ENCODE measurements at places on chromosomes 7 and 10.

GRCh38 chr7:37320848-37321468 lies 127.7 kb downstream of the ELMO1 start:
- no peak for DNase-seq

- no peak for DNase-seq
These were observed 116.0 kb downstream of the NEURL1 start for GRCh38 chr10:103609231-103610082.

DNA sequence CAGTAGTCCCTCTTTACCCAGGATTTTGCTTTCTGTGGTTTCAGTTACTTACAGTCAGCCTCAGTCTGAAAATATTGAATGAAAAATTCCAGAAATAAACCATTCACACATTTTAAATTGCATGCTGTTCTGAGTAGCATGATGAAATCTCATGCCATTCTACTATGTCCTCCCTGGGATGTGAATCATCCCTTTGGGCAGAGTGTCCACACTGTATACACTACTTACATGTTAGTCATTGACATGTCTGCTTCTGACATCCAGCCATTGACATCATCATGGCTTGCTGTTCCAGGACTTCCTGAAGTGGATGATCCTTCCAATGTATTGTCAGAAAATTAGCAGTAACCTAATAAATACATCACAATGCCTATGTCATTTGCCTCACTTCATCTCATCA lies 34.6 kb upstream of the MALRD1 start:
- DNase-seq = no peak

DNA sequence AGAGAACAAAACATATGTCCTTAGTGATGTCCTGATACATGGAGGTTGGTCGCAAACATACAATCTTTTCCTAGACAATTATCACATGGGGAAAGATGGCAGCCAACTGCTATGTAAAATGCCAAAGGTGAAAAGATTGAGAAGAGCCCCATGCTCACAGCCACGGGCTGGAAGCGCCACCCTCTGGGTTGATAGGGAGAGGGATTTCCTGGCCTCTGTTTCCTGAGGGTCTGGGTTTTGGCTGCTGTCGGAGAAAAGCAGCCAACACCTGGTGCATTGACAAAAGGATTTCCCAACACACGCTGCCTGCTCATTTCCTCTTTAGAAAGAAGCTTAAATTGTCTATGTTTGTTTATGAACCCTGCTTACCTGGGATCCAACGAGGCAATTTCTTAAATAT lies 43.8 kb downstream of the ITIH5 start:
- DNase-seq = no peak

DNA sequence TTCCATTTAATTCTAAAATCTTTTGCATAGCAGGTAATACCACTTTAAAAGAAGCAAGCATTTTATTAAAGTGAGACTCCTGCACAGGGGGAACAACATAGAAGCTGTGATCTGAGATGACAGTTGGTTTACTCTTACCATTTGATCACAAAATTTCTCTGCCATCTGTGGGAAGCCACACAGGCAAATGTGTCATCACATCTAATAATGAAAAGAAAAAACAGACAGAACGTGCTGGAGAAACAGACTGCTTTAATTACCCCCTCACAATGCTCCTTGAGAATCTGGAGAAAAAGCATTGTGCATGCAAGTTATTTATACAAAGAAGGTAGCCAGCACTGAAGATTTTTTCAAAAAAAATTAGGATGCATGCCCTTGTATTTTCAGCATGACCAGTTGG lies 165.2 kb upstream of the PTER start:
- DNase-seq = no peak

DNA sequence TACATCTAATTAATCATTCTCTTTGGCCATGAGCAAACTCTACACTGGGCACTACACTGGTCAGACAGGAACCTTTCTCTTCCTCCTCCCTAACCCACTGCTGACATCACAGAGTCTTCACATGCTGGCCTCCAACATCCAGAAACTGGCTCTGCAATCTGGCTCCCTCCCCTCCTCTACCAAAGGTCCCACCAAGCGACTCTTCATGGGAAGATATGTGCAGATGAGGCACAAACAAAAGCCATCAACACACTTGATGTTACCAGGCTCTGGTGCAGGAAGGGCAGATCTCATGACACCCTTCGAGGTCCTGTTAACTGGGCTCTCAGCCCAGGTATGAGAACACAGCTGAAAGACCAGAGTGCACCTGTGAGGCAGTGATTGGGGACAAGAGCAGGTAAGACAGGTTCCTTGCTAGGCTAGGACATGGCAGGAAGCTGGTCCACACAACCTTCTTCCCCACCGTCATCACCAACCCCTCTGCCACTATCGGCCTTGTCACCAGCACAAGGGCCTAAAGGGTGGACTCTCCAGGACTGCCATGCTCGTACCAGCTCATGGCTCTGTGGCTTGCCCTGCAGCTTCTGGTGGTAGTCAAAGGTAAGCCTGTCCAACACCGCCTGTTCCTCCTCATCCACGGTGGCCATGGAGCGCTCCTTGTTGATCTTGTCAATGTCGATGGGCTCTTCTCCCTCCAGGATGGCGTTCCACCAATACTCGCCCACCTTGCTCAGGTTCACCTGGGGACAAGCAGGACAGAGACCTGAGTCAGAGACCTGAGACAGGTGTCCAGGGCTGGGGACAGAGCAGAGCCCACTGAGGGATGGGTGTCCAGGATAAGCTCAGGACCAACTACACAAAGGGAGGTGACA lies 66.6 kb upstream of the CAMK2B start:
- DNase-seq = no peak

GRCh38 chr10:14949291-14949690 lies 4.6 kb downstream of the DCLRE1C start:
- DNase-seq = no peak

DNA sequence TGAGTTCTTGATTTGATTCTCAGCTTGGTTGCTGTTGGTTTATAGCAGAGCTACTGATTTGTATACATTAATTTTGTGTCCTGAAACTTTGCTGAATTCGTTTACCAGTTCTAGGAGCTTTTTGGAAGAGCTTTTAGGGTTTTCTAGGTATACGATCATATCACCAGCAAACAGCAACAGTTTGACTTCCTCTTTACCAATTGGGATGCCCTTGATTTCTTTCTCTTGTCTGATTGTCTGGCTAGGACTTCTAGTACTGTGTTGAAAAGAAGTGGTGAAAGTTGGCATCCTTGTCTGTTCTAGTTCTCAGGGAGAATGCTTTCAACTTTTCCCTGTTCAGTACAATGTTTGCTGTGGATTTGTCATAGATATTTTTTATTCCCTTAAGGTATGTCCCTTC lies 86.2 kb downstream of the PLXDC2 start:
- no peak for DNase-seq

DNA sequence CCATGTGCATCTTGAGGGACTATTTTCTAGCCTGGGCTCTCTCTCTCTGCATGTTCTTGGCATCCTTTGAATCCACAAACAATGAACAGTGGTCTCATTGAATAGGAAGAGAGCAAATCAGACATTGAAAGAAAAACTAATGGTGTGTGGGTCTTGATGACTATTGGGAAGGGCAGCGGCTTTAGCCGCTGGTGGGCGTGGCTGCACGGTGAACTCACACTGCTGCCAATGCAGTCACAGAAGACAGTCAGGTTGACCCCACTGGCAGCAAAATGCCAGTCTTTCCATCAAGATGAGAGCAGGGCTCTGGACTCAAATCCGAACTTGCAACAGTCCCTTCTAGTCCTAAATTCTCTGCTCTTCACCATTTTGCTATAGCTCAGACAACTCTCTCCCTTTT lies 91.0 kb downstream of the ADARB2 start:
- DNase-seq = no peak

GRCh38 chr7:16851829-16852228 lies 30.0 kb downstream of the AGR3 start:
- no peak for DNase-seq

GRCh38 chr10:52128056-52128683 lies 185.9 kb upstream of the DKK1 start:
- DNase-seq = no peak

DNA sequence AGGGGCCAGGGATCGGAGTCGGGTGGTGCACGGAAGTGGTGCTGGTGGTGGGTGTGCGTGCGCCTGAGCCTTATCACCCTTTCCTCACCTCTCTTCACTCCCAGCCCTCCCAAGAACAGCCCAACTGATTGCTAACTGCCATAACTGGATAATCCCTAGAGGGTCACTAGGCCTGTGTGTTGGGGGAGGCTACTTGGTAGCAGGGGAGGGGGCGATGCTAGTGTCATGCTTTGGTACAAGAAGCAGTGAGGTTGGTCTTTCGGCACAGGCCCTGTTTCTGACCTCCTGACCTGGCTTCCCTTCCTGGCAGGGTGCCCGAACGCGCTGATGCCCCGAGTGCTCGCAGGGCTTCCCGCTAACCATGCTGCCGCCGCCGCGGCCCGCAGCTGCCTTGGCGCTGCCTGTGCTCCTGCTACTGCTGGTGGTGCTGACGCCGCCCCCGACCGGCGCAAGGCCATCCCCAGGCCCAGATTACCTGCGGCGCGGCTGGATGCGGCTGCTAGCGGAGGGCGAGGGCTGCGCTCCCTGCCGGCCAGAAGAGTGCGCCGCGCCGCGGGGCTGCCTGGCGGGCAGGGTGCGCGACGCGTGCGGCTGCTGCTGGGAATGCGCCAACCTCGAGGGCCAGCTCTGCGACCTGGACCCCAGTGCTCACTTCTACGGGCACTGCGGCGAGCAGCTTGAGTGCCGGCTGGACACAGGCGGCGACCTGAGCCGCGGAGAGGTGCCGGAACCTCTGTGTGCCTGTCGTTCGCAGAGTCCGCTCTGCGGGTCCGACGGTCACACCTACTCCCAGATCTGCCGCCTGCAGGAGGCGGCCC lies 652 bp downstream of the KAZALD1 start:
- peak; percentile 67 for DNase-seq

DNA sequence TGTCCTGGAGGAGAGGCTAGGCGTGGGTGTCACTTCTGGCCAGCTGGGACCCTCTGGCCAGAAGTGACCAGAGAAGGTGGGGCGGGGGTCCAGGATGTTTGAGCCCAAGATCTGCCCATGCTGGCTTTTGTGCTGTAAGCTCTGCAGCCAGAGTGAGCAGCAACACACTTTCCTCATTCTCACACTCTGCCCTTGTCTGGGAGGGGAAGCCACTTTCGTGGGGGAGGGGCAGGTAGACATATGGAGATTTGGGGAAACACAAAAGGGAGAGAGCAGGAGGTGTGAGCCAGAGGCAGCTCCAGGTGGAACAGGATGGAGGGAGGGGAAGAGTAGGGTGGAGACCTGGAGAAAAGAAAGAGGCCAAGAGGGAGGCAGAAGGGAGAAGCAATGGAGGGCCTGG lies 31.5 kb upstream of the ADCYAP1R1 start:
- DNase-seq = no peak

DNA sequence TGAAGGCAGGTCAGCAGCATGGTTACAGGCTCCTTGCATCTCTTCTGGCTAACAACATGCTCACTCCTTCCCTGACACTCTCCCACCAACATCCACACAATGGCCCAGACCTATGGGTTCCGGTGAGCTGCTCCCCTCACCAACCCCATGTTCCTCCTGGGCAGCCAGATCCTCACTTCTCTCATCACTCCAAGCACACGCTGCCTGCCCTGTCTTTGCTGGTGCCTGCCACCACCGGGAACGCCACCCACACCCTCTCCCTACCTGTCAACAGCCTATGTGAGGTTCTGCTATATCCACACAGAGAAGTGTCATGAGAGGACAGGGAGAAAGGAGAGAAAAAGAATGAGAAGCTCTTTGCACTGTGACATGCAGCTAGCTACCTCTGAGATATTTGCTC lies 14.6 kb downstream of the PARP12 start:
- no peak for DNase-seq

- no peak for DNase-seq
These were observed 14.2 kb upstream of the FOXK1 start for GRCh38 chr7:4667776-4668509.

DNA sequence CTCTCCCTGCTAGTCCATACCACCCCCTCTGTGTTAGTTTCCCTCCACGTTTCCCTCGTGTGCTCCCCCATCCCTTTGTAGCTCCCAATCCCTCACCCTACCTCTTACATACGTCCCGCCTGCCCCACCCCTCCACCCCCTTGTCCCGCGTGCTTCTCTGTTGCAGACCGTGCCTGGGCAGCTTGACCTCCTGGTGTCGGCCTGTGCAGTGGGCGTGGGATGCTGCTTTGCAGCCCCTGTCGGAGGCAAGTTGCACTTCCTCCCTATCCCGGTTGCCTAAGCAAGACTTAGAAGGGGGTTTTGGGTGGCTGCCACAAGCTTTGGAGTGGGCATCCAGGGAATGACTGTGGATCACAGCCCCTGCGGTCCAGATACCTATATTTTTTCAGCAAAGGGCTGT lies 7.7 kb downstream of the CLCN1 start:
- DNase-seq = no peak

GRCh38 chr7:111103678-111104274 lies 12.8 kb downstream of the LRRN3 start:
- DNase-seq = no peak

DNA sequence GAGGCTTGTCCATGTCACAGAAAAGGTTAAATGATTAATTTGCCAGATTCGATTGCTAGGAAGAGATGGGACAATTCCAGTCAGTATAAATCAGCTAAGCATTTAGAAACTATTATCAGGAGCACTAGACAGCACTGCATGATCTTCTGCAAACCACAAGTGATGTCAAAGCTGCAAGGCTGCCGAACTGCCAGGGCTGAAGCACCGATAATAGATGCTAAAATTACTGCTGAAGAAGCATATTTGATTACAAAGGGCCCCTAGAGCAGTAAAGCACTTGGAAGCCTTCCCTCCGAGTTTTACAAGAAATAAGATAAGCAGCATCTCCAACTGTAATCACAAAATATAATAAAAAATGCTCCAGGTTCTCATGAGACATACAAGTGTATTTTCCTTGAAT lies 40.6 kb downstream of the RNLS start:
- no peak for DNase-seq

GRCh38 chr7:100088095-100088620 lies 611 bp upstream of the COPS6 start:
- no peak for DNase-seq

GRCh38 chr7:77912293-77912692 lies 113.7 kb downstream of the PHTF2 start:
- DNase-seq = no peak

DNA sequence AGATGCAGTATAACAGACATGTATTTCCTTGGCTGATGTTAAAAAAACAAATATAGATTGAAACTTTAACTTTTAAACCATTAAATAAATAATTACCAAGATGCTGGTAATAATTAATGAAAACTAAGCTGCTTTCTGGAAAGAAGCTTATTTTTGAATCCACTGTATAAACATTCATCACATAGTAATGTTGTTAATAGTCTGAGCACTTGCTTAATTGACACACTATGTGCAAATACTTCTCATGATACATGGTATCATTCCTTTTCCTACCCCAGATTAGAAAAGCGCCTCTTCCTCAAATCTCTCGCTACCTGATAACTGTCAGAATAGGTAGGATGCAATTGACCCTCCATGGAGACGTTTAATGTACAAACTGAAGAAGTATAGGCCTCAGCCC lies 15.0 kb upstream of the COL28A1 start:
- no peak for DNase-seq

DNA sequence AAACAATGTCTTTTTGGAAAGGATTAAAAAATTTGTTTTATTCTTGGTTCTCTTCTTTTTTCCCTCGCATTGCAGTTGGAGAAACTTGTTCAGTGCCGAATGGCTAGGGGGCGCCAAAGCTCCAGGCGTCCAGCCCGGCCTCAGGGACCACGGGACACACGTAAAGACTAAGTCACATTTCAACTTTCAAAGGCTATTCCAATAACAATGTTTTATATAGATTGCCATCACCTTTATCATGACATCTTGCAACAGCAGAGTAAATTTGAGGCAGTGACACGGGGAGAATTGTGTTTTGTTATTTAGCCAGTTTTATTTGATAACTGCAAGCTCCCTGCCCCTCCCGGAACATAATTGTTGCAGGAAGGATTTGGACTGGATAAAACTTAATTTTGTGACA lies 2.2 kb upstream of the IGFBP3 start:
- peak; percentile 53 for DNase-seq

Measured in SW 1271 (cell line).